ENCODE measurements at places on chromosomes 1 and 21.

DNA sequence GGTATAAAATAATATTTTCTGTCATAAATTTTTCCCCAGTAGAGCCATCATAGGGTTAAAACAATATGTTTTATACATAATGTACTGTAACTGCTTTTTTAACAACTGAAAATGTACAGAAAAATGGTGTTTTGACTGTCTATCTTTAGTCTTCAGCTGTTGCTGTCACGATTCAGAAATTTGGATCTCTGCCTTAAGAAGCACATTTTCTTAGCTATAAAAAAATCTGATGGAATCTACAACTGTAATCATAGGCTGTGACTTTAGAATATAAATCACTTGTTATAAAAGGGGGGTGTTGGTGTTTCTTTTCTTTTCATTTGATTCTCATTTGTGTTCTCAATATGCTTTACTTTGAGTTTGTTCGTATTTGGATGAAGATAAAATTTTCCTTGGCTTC, 187.5 kb downstream of the PDE4B start:
- DNase-seq = no peak

- peak; percentile 17 for DNase-seq
These were observed 86.0 kb downstream of the LRRC53 start for GRCh38 chr1:74426208-74426937.

- no peak for DNase-seq
These were observed 77.6 kb upstream of the VANGL1 start for GRCh38 chr1:115564201-115564600.

DNA sequence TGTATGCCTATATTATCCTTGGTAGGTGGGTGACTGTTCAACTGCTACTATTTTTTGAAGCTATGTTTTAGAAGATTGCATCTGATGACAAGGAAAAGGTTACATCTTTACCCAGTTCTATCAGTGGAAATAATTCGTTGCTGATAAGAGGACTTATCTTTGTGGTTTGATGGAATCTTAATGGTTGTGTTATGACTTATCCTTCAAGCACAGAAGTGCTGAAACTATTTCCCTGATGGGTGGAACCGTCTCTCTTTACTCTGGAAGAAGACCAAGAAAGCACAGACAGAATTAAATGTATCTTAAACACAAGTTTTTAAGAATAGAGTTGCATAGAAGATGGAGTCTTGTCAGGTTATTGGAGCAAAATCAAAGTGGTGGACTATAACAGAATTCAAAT, 437.7 kb upstream of the KAZN start:
- DNase-seq = no peak

DNA sequence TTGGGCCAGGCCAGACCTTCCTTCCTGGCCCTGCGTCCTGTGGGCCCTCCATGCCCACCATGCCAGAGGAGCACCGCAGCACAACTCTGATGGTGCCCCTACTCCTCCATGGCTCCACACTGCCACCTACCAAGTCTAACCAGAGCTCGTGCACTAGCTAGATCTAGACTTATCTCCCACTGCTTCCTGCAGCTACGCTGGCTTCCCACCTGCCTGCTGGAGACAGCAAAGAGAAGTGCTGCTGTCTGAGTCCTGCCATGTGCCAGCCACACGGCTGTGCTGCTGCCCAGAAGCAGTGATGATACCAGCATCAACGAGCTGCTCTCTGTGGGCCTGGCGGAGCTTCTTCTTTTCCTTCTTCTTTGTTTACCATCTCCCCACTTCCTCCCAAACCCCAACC, 4.5 kb downstream of the GUCA2B start:
- no peak for DNase-seq

DNA sequence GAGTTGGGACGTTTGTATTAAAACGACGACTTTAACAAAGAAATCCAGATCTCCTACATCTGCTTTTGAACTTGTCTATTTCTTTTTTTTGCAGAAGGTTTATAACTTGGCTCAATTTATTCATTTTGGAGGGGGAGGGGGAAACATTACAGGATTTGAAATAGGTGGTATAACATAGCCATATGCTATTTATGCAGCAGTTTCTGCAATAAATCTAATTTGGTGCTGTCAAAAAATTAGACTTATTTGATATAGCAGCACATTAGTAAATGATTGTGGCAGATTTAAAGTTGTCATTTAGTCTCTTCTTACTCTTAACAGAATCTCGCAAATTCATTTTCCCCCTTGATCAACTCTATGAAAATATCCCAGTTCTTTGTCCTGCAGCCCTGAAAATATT, 138.2 kb downstream of the SDCCAG8 start:
- no peak for DNase-seq

DNA sequence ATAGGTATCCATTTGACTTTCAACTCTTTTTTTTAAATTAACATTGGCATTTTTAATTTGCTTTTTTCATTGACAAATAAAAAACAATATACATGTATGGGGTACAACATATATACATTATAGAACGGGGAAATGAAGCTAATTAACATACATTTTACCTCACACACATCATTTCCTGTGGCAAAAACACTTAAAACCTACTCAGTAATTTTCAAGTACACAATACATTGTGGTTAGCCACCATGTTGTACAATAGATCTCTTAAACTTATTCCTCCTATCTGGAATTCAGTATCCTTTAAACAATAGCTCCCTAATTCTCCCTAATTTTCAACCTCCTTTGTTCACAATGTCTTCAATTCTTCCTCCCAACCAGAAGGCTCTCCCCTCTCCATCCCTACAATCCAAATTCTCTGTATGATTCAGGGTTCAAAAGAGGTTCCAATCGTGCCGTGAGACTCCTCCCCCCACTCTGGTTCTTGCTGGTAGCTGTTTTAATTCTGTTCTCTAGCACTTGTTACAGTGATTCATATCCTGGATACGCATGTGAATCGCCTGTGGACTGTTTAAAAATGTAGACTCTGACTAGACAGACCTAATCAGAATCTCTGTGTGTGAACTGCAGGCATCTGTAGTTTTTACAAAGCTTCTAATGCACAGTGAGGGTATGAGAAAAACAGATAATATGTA, 87.6 kb upstream of the DUSP10 start:
- no peak for DNase-seq

- peak; percentile 73 for DNase-seq
These were observed 61.1 kb upstream of the ANGPTL1 start for GRCh38 chr1:178931858-178932551.

DNA sequence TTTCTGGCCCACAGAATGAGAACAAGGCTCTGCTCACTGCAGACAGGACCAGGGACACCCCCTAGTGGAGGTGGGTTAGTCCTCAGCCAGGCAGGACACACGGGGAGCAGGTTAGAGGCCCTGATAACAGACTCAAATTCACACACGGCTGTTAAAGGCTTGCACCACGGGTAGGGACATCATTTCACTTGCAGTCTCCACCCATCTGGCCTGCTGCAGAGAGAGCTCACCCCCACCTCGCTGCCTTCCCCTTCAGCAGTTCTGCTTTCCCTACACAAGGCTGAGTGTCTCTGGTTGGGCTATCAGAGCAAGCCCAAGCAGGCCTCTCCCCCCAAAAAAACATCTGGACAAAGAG, 20.6 kb downstream of the MEF2D start:
- no peak for DNase-seq

- no peak for DNase-seq
These were observed 13.2 kb downstream of the NGF start for GRCh38 chr1:115324649-115325420.

GRCh38 chr21:44800971-44801467, 601 bp downstream of the UBE2G2 start:
- DNase-seq = peak; percentile 37

- no peak for DNase-seq
These were observed 10.8 kb upstream of the CACYBP start for GRCh38 chr1:174988986-174989385.
